ENCODE measurements at places on chromosomes 5 and 9.
A peak's percentile ranks its signal among the peaks of the same experiment; 100 is the strongest.

DNA sequence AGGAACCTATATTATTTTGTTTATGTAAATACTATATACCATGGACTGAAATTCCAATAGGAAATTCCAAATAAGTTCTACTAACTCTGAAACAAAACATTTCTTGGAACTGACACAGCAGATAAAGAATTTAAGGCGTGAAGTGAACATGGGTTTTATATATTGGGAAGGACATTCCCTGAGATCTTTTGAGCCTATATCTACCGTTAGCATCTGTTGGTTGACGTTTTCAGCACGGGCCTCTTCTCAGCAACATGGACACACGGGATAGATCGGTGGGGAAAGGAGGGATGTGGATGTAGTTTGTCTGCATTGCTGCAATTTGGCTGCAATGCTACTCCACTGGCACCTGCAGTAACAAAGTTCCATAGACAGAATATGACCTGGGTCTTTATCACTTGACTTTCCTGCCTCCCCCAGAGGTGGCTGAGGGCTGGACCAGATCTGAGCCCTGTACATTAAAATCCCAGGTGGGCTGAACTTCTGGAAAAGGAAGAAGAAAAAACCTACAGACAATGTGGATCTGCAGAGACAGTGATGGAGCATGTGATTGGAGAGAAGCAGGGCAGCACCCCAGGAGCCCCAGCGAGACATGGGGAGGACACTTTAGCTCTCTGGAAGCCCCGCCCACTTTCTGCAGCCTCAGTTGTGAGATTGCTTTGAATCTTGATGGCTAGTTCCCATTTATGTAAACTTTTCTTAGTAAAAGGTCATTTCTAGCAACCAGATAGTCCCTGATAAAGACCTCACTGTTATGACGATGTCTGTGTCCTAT, 91.2 kb upstream of the CPEB4 start:
- no peak for DNase-seq

DNA sequence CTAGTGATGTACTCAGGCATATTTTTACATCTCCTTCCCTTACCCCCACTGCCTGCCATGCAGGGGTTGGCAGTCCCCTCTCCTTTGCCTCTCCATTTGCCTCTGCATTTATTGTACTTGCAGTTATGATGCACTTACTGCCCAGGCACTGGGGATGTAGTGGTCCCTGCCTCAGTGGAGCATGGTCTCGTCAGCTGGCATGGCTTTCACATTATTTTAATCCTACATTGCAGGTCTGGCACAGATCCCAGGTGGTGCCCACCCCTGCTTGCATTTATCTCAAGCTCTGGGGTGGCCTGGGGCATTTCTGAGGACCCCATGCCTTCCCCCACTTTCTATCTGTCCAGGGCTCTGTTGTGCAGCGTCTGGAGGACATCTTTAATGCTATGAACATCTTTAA, 23.2 kb upstream of the PITX1 start:
- no peak for DNase-seq

GRCh38 chr9:128936171-128936865, 11.1 kb downstream of the DOLK start:
- DNase-seq: no peak

DNA sequence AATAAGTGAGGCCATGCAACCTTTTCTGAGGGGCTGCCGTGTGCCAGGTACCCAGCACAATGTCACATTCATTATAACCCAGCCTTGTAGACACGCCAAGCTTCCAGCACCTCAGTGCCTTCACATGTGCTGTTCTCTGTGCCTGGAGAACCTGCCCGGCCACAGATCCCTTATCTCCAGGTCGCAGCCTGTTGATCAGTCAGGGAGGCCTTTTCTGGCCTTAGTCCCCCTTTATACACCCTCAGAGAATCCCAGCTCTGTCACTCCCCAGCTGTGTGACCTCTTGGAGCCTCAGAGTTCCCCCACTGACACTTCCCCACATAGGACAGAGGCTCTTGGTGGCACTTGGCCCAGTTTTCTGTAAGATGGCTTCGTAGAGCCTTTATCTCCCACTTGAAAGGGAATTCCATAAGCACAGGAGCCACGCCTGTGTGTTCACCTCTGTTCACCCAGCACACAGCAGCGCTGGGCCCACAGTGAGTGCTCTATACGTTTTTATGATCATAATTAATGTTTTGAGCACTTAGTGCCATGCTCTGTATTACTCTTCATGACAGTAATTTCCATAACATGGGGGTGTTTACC, 38.7 kb downstream of the NEURL1B start:
- DNase-seq: no peak

DNA sequence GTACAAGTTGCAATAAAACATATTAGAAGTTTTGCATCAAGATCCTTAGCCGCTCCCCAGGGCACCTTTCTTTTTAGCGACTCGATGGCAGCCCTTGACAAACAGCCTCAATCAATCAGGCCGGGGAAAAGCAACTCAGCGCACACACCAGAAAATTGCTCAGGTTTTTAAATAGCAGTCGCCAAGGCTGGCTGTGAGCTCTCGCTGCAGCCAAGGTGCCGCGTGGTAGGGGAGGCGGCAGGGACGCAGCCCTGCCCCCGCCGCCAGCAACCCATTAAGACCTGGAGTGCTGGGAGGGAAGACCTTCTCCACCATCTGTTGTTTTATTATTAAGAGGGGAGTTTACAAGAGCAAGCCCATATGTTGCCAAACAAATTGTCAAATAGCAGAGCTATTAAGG, 22.6 kb downstream of the ASS1 start:
- no peak for DNase-seq

GRCh38 chr9:86413971-86414880, 60.0 kb upstream of the TUT7 start:
- peak; percentile 33 for DNase-seq

DNA sequence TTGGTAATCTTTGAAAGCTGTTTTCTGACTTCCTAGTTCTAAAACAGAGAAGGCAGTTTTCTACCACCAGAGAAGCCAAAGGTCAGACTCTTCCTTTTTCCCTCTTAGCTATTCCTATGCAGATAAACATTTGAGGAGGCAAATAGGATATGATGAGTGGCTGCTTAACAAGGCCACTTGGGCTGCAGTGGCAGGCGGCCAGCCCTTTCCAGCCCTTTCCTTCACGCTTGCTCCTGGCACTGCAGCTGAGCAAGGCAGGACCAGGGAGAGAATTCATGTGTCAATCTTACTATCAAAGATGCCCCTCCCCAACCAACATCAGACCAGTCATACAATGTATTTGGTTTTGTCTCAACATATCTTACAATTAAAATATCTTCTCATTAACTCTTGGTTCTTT, 36.8 kb upstream of the RNF38 start:
- DNase-seq: peak; percentile 26

DNA sequence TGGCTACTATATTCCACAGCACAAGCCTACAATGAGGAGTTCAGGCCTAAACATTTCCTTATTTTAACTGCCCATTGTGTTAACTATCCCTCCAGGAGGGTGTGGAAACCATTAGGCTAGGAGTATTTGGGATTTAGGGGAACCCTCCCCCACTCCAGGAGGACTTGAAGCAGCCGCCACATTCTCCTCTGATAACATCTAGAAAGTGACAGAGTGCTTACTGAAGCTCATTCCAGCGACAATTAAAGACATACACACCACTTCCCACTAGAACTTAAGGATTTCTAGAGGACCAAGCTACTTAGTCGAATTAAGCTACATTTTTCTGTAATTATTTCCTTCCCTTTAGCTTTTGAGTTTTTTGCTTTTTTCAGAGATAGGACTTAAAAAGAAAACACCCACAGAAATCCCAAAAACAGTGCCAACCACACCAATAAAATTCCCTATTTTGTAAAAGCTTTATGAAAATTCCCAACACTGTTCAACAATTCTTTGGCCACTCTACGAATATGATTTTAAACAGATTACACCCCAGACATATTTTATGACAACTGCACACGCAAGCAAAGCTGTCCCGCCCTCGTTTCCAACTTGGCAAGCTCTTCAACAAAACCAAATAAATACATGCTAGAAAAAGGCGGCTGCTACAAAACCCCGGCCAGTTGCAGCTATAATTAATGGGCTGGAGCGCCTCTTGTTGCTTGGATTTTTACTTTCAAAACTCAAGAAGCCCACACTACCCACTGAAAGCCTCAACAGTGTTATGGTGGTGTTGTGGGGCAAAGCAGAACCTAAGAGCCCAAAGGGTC, 4.5 kb downstream of the ROR2 start:
- peak; percentile 75 for DNase-seq

- peak; percentile 76 for DNase-seq
Measured at GRCh38 chr5:110478895-110479294, 247.6 kb downstream of the TMEM232 start.

DNA sequence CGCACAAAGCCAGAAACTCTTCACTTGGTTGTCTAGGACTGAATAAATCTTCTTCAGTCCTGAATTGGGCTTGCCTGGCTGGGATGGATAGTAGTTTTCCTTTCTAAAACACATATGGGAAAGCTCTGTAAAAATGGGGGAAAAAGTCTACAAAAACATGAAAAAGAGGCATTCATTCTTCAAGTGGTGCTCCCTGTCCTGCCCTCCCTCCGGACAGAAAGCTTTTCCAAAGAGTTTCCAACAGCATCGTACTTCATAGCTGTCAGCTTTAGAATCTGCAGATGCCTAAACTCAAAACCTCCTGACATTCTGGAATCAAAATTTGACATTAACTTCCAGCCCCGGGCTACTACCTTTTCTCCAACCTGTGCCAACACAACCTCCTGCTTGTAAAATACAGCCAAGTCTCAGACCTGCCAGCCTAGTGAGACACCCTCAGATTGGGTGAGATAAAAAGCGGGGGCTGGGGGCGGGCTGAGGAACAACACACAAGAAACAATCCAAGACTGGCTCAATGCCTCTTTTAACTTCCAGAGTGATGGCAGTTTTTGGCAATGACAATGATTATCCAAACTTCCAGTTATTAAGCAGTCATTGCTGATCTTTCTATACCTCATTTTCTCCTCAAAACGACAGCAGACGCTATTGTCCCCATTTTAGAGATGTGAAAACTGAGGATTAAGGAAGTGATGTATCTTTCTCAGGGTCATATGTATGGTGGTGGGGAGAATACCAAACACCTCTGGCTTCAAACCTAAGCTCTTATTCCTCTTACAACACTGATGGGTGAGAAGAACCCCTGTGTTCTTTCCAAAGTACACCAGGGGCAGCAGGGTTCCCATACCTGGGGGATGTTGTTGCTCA, 1.3 kb downstream of the TNC start:
- DNase-seq: no peak

GRCh38 chr5:55308254-55308836, 556 bp downstream of the MTREX start:
- no peak for DNase-seq

- DNase-seq: peak; percentile 90
Measured at GRCh38 chr5:78483809-78484521, 123.5 kb downstream of the SCAMP1 start.

DNA sequence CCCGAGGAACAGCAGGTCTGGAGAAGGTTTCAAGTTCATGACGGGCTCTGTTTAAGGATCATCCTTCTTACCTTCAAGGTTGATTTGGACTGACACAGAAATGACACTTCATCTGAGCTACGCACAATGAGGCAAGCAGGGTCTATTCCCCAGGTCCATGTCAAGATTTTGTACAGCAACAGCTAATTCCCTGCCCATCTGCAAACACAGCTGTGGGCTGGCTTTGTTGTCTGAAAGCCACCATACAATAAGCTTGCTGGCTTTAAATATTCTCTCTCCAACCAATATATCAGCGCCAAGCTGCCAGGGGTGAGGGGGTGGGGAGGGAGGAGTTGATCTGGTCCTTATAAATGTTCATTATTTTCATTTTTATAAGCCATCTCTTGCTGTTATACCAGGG, 92.0 kb downstream of the OTULIN start:
- DNase-seq: no peak

DNA sequence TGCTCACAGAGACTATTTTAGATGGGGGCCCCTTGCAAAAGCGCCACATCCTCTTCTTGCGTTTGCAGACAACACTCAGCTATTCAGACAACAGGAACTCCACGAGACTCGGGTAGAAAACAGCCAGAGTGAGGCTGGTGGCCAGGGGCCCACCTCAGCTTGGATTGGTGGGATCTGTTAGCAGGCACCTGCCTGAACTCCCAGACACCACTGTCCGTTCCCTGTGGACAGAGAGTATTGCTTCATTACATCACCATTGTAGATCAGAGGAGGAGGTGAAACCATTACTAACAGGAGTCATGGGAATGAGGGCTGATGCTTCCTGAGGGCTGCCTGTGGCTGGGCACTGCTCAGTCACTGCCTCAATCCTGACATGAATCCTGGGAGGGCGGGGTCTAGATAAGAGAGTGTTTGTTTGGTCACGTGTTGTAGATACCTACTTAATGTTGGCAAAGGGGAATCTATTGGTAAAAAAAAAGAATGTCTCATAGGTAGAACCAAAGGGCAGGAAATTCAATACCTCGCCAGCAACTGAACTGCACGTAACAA, 4.4 kb upstream of the RAPGEF1 start:
- peak; percentile 41 for DNase-seq

GRCh38 chr9:69379270-69379982, 54.4 kb downstream of the ENTREP1 start:
- DNase-seq: peak; percentile 74

DNA sequence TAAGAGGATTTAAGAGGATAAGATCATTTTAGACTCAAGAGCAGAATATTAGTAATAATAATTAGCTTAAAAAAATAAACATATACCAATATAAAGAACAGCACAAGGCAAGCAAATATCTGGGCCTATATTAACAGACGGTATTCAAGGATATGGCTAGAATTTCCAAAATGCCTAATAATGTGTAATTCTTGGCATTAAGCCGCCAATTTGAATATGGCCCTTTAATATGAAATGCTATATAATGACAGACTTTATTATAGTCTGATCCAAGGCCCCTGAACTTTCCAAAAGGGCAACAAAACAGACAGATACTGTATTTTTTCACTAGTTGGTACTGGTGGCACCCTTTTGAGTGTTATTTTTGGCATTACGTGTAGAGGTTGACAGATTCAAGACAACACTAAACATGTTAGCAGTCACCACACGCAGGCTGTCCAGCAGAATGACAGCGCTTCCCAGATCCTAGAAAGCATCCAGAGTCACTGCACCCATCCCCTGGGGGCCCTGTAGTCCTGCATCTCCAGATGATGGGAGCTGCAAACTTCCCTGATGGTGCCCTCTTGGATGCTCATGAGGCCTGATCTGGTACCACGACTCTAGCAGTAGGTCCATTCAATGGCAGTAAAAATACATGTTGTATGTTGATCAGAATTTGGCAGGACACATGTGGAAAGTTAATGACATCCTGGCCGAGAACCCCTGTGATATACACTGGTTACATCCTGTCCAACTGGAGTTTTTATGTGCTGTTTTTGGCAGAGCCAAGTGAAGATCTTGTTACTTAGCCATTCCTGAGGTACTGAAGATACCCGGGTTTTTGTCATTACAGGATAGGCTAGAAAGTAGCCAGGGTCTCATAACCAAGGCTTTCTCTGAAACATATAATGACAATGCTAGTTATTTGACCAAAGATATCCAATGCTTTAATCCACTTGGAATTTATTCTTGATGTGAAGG, 1.7 kb upstream of the ABL1 start:
- peak; percentile 29 for DNase-seq

GRCh38 chr5:176180781-176181180, 57.4 kb upstream of the SIMC1 start:
- no peak for DNase-seq

DNA sequence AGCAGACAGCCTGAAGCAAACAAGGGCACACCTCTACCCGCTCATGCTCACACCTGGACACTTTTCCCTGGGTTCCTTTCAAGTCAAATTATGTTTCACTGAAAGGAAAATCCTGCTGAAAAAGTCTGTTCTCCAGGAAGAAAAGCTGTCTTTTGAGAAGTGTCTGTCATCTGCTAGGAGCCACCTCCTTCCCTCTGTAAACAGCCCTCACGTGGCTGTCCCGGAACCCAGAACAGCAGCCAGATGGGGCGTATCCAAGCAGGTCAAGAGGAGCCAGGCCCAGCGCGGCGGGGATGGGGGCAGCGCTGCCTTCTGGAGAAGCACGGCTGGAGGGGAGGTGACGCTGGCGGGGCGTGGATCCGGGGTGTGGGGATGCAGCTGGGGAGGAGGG, at the start of gene PNPLA7:
TSS of gene PNPLA7 (minus strand) at position 172 of the 391 bp plus-strand sequence. CDS start 205 bp downstream, outside the sequence.
- peak; percentile 77 for DNase-seq

Measured in iris pigment epithelial cell (primary cell).